ENCODE measurements at places on chromosomes 7 and 10.

DNA sequence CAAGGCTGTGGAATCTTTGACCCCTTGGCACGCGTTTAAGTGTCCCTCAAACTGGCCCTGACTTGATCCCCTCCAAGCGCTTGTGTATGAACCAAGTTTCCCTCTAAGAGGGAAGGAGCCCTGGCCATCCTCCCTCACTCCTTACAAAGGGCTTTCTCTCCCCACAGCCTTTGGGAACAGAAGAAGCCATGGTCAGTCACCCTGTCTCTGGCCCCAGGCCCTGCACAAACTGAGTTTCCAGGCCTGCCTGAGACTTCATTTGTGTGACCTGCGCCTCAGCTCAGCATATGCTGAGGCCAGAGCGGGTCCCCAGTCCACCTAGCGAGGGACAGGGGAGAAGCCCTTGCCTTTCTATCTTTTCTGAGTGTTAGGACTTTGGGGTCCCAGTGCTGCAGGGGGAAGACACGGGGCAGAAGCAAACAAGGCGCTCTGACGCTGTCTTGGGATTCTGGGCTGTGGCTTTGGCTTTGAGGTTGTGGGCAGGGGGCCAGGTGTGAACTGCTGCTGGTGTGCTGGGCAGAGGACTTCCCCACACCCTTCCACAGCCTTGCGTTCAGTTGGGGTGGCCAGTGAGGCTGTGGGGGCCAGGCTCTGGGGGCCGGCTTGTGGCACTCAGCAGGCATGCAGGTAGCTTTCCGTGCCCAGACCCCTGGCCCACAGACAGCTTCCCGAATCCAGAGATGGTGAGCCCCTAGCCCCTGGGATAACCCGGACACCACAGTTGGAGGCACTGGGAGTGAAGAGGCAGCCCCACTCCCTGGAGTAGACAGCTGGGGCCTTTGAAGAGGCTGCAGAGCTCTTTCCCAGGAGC, 1.5 kb downstream of the RET start:
- no peak for DNase-seq

GRCh38 chr10:48289501-48290238, 15.2 kb upstream of the FRMPD2 start:
- peak; percentile 64 for DNase-seq

GRCh38 chr10:96532523-96532922, 18.8 kb upstream of the TLL2 start:
- DNase-seq = peak; percentile 33

GRCh38 chr10:52609626-52610240, 162.9 kb downstream of the MBL2 start:
- no peak for DNase-seq

GRCh38 chr7:83794829-83795228, 145.9 kb upstream of the SEMA3E start:
- no peak for DNase-seq

- DNase-seq = no peak
Observed at GRCh38 chr10:132987671-132988571, 45.6 kb upstream of the CFAP46 start.

GRCh38 chr7:101173752-101174244, 6.3 kb downstream of the NAT16 start:
- peak; percentile 26 for DNase-seq

DNA sequence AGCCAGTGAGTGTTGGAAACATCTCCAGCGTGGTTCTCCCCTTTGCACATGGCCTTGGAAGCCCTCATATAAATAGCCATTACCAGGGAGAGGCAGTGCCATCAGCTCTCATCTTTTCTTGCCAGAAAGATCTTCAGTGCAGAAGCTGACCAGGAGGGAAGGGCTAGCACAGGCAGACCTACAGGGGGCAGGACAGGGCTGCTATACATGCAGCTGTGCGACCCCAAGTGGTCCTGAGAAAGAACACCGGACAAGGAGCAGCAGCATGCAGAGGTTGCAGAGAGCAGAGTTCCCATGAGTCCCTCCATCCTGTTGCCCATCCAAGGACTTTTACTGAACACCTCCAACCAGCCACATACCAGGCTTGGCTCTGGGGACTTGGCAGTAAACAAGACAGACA, 17.1 kb downstream of the GRID1 start:
- peak; percentile 21 for DNase-seq

GRCh38 chr10:109428775-109429491, 494.4 kb downstream of the XPNPEP1 start:
- no peak for DNase-seq

DNA sequence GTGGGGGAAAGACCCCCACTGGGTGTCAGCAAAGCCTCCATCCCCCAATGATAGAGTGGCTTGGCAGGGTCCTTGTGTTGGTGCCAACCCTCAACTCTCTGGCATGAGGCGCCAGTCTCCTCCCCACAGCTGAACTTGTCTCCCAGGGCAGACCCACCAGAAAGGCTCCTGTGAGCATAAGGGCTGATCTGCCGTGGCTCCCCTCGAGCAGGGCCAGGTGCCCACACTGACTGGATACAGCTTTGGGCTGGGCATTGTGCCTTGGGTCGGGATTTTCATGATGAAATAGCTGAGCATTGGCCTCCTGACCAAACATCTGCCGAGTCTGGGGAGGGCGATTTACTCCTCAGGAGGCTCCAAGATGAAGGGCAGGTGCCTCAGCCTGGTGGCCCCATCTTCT, 68.1 kb upstream of the NPTX2 start:
- no peak for DNase-seq

DNA sequence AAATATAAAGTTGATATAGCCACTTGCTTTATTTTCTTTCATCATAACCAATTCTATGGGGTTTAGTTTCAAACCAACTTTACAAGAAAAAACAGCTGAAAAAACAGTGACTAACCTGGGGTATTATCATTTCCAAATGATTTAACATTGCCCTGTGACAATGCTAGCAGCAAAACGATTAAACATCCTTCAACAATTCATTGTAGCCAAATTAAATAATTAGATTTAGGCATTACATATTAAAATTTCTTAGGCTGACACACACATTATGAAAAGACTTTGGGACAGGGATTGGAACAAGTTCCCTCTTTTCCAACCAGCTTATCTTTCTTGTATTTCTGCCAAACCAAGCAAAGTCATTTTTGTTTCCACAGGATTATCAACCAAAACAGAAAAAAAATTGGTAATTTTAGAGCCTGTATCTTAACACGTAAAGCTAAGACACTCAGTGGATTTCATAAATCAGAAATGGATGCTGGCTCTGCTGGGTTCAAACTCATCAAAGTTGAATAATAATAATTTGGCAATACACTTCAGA, 84.0 kb downstream of the SEMA3D start:
- peak; percentile 63 for DNase-seq

DNA sequence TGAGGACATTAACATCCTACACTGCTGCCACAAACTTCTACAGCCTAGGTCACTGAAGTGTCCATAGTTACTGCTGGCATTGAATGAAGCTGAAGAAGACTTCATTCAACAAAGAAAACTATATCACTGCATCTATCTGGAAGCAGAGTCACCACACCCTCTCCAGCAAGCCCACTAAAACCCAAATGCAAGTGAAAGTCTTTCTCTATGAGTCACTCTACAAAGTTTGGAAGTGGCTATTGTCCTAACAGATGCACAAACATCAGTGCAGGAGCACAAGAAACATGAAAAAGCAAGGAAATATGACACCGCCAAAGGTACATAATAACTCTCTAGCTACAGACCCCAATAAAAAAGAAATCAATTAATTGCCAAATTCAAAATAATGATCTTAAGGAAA, 43.5 kb upstream of the CAMK2B start:
- DNase-seq = no peak

DNA sequence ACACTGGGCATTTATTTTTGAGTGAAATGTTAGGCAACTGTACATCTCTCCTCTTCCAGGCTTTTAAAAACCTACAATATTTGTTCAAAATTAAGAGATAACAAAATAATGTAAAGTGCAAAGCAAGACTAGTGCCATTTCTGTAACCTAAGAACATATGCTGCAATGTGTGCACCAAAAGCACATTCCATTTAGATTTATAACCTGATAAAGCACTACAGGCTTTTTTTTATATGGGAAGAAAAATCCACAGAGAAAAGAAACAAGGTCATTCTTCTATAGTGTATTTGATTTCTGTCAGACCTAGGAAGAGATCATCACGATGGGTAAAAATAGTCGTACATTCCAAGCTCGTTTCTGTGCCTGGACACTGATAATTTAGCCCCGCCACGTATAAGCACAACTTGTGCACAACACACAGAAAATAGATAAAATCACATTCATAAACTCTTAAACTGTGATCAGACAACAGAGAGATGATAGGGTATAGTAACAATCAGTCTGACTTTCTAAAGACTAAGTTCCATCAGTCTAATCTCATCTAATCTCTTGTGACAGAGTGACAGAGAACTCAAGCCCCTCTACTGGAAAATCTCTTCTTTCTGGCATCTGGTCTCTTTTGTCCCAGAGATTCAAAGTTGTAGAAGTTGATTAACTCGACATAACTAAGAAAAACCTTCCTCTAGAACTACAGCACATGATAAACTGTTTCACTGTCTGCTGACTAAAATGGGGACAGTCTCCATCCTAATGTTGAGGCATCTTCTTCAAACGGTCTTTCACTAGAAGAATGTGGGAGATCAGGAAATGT, 6.7 kb downstream of the LAMB1 start:
- DNase-seq = peak; percentile 51
